ENCODE measurements at places on chromosomes 5 and 9.

GRCh38 chr9:78620764-78621163 lies 323.8 kb downstream of the PSAT1 start:
- peak; percentile 94 for DNase-seq

GRCh38 chr5:165579911-165580310 lies 2074.5 kb downstream of the MAT2B start:
- DNase-seq, result no peak

GRCh38 chr5:102682101-102682647 lies 72.9 kb upstream of the PAM start:
- DNase-seq, result no peak

- DNase-seq, result peak; percentile 72
Observed at GRCh38 chr9:124735121-124735520, 36.0 kb downstream of the NR6A1 start.

DNA sequence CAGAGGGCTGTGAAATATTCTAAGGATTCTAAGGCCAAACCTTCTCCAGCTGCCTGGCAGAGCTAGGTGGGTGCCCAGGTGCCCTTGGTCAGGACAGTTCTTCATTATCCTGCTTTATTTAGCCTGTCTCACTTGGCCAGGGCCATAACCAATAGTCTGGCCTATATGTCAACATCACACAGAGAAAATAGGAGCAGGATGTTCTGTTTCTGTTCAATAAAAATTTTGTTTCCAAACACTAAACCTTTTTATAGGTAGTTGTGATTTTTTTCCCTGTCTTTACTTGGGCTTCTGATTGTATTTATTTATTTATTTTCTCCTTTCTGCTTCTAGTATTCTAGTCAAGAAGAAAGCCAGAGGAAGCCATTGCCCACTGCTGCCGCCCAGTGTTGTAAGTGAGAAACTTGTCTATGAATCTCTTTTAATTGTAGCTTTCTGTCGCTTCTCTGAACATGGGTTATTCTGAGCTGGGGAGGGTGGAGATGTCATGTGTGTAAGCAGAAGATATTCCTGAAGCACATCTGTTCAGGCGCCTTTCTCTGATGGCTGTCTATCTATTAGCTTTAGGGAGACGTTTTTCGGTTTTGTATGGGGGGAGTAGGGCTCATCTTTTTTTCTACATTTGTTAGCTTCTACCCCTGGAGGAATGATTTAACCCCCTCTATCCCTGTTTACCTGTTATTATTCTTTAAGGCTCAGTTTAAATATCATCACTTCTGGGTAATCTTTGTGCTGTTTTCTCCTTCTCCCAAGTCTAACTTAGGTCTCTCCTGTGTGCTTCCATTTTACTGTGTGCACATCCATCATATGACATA lies 97.1 kb downstream of the UNC13B start:
- DNase-seq, result peak; percentile 83

- no peak for DNase-seq
Observed at GRCh38 chr5:179840766-179841165, 17.9 kb downstream of the MRNIP start.

- peak; percentile 69 for DNase-seq
Observed at GRCh38 chr5:147481874-147482705, 27.8 kb downstream of the DPYSL3 start.

GRCh38 chr9:105901514-105902109 lies 207.3 kb downstream of the TMEM38B start:
- DNase-seq, result peak; percentile 19

DNA sequence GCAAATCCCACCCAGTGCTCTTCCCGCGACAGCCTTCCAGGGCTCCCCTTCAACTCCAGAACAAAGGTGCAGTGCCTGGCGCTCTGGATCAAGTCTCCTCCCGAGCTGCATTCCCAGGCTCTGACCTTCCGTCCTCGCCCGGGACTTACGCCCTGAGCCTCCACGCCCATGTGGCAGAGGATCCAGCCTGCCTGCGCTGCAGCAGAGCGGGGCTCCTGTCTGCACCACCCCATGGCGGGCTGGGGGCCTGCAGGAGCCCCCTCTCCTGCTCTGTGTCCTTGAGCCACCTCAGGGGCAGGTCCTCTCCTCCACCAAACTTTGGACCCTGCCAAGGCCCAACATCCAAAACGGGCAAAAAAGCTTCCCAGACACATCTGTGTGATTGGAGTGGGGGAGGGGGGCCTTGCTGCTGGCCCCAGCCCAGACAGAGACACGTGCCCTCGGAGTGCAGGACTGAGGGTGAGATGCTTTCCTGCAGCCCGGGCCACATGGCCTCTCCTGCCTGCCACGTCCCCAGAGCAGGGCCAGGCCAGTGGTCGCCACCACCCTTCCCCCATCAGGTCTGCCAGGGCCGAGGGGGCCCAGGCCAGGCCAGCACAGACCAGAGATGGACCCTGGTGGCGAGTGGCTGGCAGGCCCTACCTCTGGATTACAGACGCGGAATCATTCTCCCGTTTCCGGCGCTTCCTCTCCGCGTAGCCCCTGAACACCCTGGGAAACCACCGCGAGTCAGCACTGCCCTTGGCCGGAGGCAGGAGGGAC lies 4.4 kb downstream of the NSMF start:
- DNase-seq, result peak; percentile 55

- peak; percentile 69 for DNase-seq
Observed at GRCh38 chr9:109705515-109705914, 74.5 kb upstream of the PALM2AKAP2 start.

DNA sequence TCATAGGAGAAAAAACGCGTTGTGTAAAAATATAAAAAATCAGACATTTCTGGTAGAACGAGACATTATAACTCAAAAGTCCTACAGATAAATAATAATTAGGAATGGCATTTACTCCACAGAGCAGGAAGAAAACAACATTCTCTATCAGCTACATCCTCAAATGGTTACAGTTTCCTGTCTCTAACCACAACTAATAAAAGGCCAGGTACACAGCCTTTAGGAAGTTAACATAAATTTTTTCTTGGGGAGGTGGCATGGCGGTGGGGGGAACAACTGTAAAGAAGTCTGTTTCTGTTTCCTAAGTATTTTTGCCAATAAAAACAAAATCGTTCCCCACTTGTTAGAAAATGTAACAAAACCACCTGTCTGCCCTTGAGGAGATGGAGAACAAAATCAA lies 44.5 kb downstream of the INSYN2B start:
- no peak for DNase-seq

DNA sequence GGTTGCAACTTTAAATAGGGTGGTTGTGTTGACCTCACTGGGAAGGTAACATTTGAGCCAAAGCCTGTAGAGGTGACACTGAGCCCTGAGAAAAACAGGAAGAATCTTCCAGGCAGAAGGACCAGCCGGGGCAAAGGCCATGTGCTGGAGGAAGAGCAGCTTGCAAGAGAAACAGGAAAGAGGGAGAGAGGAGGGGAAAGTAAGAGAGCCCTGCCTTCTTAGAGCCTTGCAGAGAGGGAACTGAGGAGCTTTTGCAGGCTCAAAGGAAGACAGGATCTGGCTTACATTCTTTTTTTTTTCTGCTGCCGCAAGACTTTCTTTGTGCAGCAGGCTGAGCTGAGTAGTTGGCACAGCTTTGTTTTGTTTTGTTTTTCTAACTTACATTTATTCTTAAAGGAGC lies 17.4 kb downstream of the C9orf153 start:
- no peak for DNase-seq

DNA sequence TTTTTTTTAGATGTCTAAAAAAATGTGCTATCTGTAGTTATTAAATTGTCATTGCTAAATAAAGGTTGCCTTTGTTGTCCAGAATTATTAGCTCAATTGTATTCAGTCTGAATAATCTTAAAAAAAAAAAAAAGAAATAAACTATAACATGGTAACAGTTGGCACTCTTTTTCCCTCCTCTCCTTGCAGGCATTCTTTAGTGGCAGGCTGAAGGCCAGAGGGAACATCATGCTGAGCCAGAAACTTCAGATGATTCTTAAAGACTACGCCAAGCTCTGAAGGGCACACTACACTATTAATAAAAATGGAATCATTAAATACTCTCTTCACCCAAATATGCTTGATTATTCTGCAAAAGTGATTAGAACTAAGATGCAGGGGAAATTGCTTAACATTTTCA lies 87.6 kb upstream of the FAM170A start:
- DNase-seq, result no peak

GRCh38 chr5:84285641-84286637 lies 98.7 kb downstream of the EDIL3 start:
- DNase-seq, result no peak

GRCh38 chr5:122369253-122369815 lies 57.3 kb downstream of the SNCAIP start:
- no peak for DNase-seq

DNA sequence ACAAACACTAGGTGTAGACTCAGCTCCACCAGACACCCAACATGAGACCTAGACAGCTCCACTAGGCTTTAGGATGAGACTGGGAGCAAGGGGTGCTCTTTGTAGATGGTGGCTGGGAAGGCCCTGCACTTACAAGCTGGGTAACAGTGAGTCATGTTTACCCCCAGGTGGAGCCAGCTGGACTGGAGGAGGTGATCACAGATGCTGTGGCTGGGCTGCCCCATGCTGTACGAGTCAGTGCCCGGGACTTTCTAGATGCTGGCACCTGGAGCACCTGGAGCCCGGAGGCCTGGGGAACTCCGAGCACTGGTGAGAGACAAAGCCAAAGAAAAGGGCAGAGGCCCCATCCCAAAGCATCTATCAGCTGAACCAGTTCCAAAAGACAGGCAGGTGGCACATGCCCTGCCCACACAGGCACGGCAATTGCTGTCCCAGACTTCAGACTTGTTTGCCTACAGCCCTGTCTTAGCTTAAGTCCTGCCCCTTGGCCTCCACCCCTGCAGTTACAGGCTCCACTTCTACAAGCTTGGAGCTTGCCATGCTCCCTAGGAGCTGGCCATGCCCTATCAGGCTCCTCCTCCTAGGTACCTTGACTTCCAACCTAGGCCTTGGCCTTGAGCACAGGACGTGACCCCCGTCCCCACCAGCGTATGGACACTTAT lies 2.7 kb downstream of the CCL27 start:
- no peak for DNase-seq

DNA sequence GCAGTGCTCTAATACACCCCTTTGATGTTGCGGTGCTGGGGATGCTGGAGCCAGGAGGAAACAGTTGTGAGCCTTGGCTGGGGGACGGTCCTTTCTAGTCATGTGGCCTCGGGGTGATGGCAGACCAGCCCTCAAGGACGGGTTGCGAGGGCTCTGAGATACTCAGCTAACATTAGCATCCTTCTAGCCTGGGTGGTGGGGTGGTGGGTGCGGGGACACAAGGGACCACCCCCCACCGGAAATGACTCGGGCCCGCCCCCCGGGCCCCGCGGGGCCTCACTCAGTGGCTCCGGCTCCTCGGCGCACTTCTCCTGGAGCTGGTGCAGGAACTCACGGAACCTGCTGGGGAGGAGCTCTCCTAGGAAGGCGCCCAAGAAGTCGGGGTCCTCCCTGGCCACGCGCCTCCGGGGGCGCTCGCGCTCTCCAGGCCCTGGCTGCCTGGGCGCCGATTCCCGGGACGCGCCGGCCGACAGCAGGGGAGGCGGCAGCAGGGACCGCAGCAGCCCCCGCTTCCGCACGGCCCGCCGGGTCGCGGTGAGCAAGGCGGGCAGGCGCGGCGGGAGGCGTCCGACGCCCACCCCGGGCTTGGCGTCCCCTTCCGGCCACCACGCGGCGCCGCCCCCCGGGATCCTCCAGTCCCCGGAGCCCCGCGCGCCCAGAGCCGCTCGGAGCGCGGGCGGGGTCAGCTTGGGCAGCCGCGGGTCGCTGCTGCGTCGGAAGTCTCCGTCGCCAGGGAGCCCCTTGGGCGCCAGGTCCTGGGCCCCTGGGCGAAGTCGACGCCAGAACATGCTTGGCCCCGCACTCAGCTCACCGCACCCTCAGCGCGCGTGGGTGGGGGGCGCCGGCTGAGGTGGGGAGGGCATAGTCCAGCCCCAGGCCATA lies 873 bp downstream of the C9orf50 start:
- DNase-seq, result peak; percentile 65

DNA sequence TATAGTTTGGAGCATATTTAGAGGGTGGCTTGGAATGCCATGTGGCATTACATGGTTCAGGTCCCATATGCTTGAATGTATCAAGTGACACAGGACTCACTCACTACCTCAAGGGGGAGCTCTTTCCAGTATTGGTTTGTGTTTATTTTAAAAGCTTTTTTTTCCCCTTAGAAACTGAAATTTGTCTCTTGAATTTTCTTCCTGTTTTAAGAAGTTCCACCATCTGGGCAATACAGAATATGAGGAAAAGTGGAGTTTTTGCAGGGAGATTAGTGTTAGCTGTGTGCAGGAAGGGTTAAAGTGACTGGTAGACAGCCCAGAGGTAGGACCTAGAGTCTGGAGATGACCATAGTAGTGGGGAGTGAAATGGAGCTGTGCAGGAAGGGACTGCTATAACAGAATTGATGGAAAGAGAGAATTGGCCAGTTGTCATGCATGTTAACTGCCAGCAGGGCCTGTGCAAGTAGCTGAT lies 36.6 kb downstream of the CTNNA1 start:
- DNase-seq, result peak; percentile 58
